ENCODE measurements at places on chromosomes 2 and 18.

- DNase-seq, result no peak
These were observed 2.1 kb downstream of the SPOPL start for GRCh38 chr2:138503652-138504051.

DNA sequence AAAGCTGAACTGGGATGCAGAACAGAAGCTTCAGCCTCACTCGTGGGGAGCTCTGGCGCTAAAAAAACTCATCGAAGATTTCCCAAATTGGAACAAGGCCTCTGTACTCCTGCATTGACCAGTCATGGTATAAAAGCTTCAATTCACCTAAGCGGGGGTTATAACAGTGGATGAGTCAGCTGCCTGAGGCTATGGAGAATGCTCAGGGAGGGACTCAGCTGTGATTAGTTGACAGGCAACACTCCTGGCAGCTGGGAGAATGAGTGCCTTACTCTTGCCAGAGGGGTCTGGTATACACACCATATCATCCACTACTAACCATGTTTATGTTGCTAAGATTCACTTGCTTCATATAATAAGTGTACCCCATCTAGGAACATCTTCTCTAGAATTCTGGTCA, 350.6 kb upstream of the VRK2 start:
- no peak for DNase-seq

DNA sequence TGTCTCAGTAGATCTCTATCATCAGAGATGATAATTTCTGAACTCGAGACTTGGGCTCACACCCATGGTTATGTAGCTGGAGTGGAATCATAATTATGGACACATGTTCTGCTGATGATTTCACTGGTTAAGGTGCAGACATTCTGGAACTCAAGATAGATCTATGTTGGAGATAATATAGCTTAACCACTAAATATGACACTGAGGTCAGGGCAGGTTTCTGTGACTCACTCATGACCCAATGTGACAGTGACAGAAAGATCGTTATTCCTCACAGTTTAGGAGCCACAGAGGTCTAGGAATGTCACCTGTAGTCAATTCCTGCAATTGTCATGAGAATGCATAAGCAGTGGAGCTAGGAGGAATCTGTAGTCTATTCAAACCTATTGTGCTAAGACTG, 828.6 kb downstream of the TRIB2 start:
- DNase-seq, result no peak

DNA sequence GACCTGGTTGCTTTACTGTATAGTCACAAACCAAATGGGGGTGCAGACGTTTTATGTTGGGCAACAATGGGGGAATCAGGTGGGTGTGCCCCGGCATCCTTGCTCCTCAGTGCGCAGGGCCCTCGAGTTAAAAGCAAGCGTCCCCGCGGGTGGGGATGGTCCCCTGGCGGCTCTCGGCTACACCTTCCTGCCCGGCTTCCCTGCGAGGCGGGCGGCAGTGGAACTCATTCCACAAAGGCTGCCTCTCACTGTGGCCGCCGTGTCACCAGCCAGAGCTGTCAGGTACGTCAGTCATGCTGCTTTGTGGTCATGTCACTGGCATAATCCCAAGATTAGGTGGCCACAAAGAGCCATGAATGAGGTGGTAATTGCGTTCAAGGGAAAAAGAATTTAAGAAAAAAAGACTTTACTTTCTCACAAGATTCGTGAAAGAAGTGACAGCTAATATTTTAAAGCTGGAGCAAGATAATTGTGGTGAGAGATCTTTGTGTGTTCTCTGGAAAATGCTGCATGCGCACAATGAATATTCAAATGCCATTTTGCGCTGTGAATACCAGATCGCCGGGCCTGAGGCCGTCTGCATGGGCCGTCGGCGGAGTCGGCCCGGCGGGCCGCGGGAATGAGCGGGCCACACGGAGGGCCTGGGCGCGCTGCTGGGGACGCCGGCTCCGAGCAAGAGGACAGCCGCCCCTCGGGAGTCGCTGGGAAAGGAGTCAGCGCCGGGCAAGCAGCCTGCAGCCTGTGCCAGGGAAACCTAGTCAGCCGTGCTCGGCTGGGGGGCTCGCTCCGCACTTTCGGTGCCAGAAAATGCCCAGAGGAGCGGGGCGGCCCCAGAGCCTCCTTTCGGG, 82.3 kb upstream of the LDLRAD4 start:
- peak; percentile 29 for DNase-seq

DNA sequence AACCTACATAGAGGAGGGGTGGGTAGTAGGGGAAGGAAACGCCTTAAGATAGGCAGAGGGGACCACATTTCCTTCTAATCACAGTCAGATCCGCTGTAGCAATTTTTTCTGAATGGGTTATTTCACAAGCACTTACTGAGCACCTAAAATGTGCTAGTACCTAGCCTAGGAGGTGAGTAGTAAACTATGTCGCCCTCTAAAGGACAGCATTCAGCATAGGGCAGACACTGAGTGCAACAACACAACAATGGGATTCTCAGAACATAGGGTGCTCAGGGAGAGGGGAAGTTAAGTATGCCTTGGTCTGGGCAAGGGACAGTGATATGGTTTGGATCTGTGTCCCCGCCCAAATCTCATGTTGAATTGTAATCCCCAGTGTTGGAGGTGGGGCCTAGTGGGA, 166.1 kb upstream of the RAB6C start:
- no peak for DNase-seq

DNA sequence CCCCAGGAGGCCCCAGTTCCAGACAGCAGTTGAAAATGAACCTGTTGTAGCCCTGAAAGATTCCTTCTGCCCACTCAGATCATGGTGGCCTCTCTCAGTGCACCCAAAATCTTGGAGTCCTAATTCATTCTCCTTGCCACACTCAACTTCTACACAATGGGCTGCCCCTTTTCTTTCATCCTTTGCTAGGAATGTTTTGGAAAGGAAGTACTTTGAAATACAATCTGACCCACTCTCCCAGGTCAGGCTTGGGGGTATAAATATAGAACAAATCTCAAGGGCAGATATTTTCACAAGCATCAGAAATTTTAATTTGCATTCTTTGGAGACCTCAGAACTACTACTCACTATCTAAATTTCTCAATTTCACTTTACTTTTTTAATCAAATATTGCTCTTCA, 103.2 kb upstream of the SH3BP4 start:
- DNase-seq, result no peak
